ENCODE measurements at places on chromosomes 3 and 15.

DNA sequence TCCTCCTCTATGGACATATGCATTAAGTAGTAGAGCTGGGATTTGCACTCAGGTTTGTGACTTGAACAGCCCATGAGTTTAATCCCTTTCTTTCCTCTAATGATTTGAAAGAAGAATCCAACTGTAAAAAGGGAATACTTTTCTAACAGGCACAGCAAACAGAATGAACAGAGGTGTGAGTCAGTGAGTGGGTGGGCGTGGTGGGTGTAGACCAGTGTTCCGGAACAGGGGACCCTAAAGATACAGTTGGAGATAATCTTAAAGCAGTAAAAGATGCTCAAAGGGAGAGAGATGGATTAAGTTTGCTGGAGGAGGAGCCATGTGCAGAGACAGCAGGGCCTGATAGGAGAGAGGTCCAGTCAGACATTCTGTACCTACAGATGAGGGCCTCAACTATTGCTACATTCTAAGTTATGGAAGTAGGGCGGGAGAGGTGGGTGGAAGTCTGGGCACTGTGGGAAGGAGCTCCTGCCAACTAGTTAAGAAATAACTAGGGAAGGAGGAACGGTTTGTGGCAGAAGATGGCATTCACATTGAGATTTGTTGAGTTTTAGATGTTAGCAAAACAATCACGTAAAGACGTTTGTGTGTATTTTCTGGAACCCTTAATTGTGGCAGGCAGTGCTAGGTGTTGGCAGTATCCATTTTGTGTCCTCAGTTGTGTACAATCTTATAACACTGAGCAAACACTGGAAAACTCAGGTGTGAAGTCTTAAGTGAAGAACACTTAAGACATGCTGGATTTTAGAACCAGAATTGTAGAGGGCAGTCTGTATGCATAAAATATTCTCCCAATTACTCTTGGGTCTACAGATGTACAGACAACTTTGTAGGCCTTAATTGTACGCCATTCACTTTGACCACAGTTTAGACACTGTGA lies 511.0 kb downstream of the GRM7 start:
- no peak for DNase-seq

GRCh38 chr3:133258358-133258757 lies 141.5 kb upstream of the BFSP2 start:
- DNase-seq = no peak

- DNase-seq = no peak
These were observed 4.7 kb downstream of the GHRL start for GRCh38 chr3:10287936-10288574.

- DNase-seq = no peak
These were observed 336.7 kb upstream of the TRIM42 start for GRCh38 chr3:140341203-140341602.

GRCh38 chr3:73729969-73730440 lies 105.3 kb upstream of the PDZRN3 start:
- DNase-seq = no peak

DNA sequence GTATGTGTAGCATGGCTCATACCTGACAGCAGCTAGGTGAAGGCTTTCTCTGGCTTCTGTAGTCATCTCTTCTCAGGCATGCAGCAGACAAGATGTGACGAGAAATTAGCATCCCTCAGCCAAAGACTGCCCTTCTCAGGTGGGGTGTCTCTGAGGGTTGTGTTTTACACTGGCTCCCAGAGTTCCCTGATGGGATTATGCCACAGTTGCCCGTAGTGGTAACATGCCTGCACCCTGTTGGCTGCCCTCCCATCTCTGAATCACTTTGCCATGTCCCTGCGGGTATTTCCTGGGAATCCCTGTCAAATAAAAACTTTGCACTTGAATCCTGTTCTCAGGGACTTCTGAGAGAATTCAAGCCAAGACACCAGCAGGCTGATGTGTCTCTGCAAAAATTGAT lies 70.5 kb downstream of the LRTM1 start:
- DNase-seq = no peak

DNA sequence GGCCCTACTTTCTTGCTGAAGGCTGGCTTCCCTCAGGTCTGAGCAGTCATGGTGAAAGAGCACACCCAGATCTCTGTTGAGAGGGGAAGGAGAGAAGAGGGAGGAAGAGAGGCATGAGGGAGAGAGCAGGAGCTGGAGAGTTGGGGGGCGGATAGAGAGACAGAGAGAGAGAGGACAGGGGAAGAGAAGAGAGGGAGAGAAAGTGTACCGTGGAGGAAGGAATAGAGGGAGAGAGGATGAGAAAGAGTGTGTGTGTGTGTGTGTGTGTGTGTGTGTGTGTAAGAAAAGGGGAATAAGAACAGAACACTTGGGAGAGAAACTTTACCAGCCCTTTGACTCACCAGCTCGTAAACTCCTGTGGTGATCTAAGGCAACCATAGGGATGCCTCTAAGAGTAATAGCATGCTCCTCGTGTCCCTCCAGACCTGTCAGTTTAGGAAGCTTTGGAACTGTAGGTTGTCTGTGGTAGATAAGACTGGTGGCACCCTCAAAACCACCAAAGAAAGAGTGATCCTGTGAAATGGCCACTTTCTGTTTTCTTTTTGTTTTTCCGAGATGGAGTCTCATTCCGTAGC lies 18.2 kb downstream of the ZNF592 start:
- no peak for DNase-seq

DNA sequence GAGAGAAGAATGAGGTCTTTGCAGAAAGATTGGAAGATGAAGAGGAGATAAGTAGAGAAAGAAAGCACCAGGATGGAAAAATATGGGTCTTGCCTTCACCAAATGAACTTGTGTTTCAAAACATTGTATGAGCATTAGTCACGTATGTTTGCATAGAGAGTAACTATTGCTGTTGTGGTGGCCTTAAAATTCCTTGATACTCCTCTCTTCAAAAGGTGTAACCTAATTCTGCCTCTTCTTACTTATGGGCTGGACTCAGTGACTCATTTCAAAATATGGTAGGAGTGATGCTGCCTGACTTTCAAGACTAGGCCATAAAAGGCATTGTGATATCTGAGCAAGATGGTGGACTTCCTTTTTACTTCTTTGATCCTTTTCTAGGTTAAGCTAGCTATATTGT lies 228.7 kb upstream of the ZNF385D start:
- no peak for DNase-seq

All from activated T-helper 1 cell treated with anti-CD3 and anti-CD28 coated beads, Interleukin-2, amount 50 U/mL, for 16 hours (primary cell).